ENCODE measurements at places on chromosomes 5 and 9. TPM values are rescaled to one million over a fixed set of nuclear protein-coding genes. Genes with fewer than 3 reads are reported as not detected.

Gene SPINK13
- total RNA-seq: not detected

Gene MRPS30
- total RNA-seq: 70.7 TPM

Gene OLFML2A
- 47.6 TPM for total RNA-seq

Gene TMEM38B
- 11.5 TPM for total RNA-seq

Gene TGFBI
- total RNA-seq: 464 TPM

Gene CTXN3
- total RNA-seq: not detected

Gene IL3
- total RNA-seq: not detected

Gene PTPA
- 92.5 TPM for total RNA-seq

Gene PGM5
- total RNA-seq: 0.85 TPM

Gene BTNL3
- total RNA-seq: not detected

Gene AFF4
- total RNA-seq: 82.4 TPM
